Chondrocyte (in vitro differentiated cells): ENCODE measurements at places on chromosomes 5 and 9. TPM values are rescaled to one million over a fixed set of nuclear protein-coding genes. Genes with fewer than 3 reads are reported as not detected.

The OR1J2 gene
- not detected in 3 replicates for total RNA-seq

The POU4F3 gene
- total RNA-seq, result not detected in 3 replicates

The HK3 gene
- not detected in 3 replicates for total RNA-seq

The MYOZ3 gene
- total RNA-seq, result 1.9 to 3.3 TPM (median 2.0 TPM) in 3 replicates

The SPATA31A3 gene
- total RNA-seq, result not detected in 3 replicates

The ENG gene
- total RNA-seq, result 81.3 to 101 TPM (median 89.5 TPM) in 3 replicates

The LECT2 gene
- total RNA-seq, result not detected in 3 replicates

The PCDHGA6 gene
- 0.38 to 0.65 TPM (median 0.45 TPM) in 3 replicates for total RNA-seq
